ENCODE measurements at places on chromosomes 7 and 10. TPM values are rescaled to one million over a fixed set of nuclear protein-coding genes. Genes with fewer than 3 reads are reported as not detected.

- no peaks in the 10 kb centered on the region for H3K4me1 ChIP-seq
- peaks cover 5% of the 10 kb centered on the region for H3K27me3 ChIP-seq
- no peaks in the 10 kb centered on the region for H3K36me3 ChIP-seq
Observed at GRCh38 chr7:132609906-132610520, 33.7 kb upstream of the PLXNA4 start.

DNA sequence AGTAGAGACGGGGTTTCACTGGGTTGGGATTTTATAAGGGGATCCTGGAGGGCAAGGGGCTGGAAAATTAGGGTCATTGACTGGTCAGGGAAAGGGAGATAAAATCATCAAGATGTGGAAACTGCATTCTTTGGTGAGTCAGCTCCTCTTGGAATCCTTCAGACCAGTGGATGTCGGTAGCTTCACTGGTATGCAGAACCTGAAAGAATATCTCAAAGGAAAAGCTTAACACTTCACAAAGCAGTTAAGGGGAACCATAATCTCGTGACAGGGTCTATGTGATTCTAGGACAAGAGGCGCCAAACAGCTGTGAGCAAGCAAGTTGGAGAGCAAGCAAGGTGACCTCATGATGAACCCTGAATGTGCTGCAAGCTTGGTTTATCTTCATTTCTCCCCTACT is 634.7 kb upstream of the AUTS2 start:
- no peaks in the 10 kb centered on the region for H3K27me3 ChIP-seq
- H3K4me1 ChIP-seq = peaks cover 13% of the 10 kb centered on the region
- H3K36me3 ChIP-seq = no peaks in the 10 kb centered on the region

DNA sequence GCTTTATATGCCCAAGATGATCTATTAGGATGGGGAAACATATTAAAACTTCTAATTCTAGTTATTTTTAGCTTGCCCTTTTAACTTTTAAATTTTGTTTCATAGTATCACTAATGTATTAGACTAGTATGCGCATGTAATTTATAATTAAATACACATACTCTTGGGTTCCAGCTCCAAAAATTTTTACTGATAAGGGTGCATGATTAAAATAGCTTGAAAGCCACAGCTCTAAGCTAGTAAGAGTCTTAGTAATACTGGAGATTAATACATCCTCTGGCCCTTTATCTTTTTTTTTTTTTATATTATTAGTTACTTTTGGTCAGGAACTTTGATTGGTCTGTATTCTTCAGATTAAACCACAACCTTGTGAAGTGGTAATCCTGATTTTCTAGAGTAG is 53.6 kb downstream of the ATXN7L1 start:
- no peak for DNase-seq
- no peak overlapping the region for H3K27ac ChIP-seq
- no peak overlapping the region for H3K4me3 ChIP-seq
- H3K4me1 ChIP-seq = peaks cover 21% of the 10 kb centered on the region
- H3K27me3 ChIP-seq = no peaks in the 10 kb centered on the region
- H3K36me3 ChIP-seq = no peaks in the 10 kb centered on the region

GRCh38 chr7:72023926-72024325 is 388.2 kb downstream of the CALN1 start:
- H3K36me3 ChIP-seq = no peaks in the 10 kb centered on the region
- no peaks in the 10 kb centered on the region for H3K27me3 ChIP-seq
- H3K4me3 ChIP-seq = no peak overlapping the region
- H3K27ac ChIP-seq = no peak overlapping the region

Gene GHRHR
- not detected for total RNA-seq

All from osteoblast (primary cell).